ENCODE measurements at places on chromosomes 13 and 19.

GRCh38 chr13:56988543-56988942, 152.2 kb upstream of the PRR20A start:
- no peak for DNase-seq

DNA sequence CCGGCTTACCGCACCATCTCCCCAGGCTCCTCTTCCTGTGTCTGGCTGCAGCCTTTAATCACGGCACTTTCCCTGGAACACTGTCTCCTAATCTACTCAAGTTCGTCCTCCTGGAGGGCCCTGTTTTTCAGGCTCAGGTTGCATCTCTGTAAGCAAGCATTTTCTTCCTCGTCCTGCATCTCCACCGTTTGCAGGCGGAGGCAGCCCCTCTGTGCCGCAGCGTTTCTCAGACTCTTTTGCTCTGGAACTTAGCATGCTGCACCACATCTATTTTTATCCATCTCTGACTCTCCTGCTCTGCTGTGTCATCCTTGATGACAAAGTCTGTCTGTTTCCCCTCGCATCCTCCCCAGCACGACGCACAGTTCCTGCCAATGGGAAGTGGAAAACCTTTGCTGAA, 117.5 kb downstream of the ATP8A2 start:
- no peak for DNase-seq

DNA sequence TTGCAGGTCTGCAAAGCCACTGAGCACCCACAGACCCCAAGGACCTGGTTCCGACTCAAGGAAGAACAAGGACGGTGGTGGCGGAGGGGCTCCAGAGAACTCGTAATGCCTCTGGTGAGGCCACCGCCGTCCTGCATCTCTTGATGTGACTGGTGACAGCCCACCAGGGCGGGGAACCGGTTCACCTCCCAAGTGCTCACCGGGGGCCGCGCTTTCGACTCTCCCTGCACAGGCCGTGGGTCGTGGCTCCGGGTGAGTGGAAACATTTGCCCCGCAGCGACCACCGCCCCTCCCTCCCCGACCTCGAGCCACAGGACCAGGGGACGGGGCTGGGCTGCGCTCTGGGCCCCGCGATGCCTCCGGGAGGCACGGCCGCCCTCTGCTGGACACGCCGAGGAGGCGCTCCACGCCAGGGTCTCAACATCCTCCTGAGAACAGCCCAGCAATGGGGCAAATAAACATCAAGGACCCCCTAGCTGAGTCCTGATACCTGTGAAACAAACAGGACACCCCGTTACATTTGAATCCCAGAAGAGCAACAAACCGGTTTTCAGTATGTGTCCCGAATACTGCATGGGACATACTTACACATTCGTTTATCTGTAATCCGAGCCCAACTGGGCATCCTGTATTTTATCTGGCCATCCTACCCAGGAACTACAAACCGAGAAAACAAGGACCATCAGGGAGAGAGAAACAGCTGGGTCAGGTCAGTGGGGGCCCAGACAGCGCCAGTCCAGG, 3.9 kb upstream of the PLPP2 start:
- no peak for DNase-seq

DNA sequence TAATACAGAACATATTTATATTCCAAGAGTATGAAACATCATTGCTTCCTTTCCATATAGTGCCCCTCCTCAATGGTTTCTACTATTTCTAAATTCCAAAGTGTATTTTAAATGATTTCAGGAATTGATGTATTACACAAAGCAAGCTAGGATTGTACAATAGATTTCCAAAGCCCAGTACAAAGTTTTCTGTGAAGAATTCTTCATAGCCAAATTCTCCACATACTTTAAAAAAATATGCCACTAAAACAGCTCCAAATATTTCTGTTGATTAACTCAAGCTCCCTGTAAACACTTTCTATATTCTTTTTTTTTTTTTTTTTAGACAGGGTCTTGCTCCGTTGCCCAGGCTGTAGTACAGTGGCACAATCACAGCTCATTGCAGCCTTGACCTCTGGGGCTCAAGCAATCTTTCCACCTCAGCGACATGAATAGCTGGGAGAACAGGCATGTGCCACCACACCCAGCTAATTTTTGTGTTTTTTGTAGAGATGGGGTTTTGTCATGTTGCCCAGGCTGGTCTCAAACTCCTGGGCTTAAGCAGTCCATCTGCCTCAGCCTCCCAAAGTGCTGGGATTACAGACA, 50.6 kb downstream of the ELF1 start:
- DNase-seq = no peak

DNA sequence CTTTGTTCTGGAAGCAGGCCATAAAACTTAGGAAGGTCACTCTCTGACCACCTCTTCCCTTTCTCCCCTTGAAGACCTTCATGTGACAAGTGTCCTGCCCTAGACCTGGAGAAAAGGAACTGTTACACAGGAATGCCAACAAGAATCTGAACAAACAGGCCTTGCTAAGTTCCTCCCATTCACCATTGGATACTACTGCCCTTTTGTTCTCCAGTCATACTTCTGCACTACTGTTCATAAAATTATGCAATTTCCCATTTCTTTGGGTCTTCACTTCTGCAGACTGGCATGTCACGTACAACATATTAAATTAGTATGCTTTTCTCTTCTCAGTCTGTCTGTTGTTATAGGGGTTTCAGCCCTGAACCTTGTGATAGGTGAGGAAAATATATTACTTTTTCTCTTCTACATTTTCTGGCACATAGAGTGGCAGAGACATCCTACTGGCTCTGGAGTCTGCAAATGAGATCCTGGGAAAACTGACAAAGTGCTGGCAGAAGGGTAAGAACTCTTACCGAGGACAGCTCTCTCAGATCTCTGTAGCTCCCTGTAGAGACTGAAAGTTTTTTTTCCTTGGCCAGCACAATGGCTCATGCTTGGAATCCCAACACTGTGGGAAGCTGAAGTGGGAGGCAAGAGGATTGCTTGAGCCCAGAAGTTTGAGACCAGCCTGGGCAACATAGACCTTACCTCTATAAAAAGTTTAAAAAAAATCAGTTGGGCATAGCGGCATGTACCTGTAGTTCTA, 87.6 kb upstream of the SPRY2 start:
- DNase-seq = no peak

DNA sequence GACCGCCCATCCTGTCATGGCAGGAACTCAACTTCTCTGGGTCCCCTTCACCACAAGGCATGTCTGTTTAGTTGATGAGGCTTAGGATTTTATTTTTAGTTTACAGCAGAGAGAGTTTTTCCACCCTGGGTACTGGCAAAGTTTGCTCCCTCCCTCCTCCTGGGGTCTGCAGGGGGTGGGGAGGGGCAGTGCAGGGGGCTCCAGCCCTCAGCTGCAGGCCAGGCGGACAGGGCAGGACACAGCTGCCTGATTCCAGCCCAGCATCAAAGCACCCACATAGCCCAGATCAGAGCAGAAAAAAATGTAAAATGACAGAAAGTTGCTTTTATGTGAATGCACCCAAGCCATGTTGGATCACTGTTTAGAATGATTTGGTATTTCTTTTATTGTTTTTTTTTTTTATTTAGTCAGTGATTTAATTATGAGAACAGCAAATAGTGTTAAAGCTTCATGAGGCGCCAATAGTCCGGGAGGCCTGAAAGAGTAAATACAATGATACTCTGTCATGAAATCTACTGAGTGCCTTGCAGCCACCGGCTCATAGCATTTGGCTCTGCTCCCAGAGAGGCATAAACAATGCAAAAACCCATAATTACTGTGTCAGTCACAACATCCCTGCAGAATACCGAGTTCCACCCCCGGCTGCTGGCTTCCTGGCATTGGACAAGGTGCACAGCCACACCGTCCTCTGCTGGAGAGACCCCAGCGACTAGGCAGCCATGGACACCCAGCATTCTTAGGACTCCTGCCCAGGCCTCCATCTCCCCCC, 923.5 kb downstream of the UQCRFS1 start:
- no peak for DNase-seq

DNA sequence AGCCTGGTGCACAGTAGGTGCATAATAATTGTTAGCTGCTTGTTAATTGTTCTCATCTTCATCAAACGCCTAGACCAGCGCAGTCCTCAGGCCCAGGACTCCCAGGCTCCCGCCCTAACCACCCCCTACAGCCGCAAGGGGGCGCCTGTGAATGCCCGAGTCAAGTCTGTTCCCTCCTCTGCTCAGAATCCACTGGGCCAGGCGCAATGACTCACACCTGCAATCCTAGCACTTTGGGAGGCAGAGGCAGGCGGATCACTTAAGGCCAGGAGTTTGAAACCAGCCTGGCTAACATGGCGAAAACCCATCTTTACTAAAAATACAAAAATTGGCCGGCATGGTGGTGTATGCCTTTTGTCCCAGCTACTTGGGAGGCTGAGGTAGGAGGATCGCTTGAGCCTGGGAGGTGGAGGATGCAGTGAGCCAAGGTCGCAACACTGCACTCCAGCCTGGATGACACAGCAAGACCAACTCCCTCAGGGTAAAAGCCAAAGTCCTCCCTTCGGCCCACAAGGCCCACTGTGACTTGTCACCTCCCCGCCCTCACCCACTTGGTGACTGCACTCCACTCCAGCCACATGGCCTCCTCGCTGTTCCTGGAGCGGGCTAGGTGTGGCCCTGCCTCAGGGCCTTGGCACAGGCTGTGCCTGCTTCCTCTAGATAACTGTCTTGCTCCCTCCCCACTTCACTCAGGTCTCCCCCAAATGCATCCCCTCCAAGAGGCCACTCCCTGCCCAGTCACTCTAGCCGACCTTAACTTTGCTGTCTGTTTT, 9.1 kb downstream of the ZNF653 start:
- DNase-seq = no peak

GRCh38 chr19:28884786-28885476, 328.0 kb downstream of the UQCRFS1 start:
- DNase-seq = no peak

DNA sequence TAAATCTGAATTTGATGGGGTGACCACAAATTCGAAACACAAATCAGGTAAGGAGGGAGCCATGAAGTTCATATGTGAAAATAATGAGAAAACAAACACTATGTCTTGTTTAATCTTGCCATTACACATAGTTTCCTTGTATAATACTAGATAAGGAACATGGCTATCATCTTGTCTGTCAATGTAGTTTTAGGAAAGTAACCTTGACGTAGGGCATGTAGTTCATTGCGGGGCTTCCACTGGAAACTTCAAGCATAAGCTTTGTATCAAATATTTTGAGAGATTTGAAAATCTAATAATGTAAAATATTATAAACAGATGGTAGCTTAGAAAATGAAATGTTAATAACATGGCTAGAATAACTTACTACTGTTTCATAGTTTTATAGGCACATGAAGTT, 8.8 kb downstream of the BIVM start:
- DNase-seq = no peak

DNA sequence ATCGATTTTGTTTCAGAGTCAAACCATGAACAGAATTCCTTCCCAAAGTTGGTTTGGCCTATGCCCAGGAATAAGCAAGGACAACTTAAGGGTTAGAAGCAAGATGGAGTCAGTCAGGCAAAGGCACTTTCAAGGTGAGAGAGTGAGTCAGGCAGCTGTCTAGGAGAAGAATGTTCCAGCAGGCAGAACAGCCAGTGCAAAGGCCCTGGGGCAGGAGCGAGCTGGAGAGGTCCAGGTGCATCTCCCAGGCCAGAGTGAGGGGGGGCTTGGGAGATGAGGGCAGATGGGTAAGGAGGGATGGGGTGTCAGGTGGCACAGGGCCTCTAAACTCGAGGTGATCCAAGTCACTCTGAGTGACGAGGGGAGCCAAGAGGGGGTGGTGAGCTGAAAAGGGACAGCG, 9.2 kb upstream of the GRWD1 start:
- no peak for DNase-seq

DNA sequence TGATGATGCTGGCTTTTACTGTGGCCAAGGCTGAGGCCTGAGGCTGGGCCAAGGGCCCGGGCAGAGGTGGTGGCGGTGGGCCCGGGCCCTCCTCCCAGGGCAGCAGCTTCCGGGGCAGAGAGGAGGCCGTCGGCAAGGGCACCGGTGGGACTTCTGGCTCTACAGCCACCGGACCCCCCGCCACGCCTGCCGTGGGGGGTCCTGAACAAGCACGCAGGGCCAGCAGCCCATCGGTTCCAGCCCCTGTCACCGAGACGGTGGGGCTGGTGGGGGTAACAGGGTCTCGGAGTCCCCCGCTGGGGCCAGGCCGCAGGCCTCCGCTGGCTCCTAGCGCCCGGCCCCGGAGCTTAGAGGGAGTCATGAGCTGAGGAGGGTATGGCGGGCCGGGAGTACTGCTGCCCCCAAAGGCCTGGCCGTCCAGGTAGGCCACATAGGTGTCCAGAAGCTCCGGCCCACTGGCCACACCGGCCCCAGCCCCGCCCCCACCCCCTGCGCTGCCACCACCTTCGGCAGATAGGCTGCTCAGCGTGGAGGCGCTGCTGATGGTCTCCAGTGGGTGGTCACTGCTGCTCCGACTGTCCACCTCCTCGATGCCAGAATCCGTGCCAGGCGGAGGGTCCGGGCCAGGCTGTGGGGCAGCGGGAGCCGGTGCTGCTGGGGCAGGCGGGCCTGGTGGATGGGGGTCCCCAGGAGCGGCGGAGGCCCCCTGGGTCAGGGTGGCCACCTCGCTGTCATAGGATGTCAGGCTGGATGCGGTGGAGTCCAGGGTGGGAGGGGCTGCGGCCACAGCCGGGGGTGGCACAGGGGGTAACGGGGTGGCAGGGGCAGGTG, 17.3 kb downstream of the C19orf81 start:
- no peak for DNase-seq

GRCh38 chr13:38309397-38309796, 40.3 kb upstream of the UFM1 start:
- DNase-seq = no peak

DNA sequence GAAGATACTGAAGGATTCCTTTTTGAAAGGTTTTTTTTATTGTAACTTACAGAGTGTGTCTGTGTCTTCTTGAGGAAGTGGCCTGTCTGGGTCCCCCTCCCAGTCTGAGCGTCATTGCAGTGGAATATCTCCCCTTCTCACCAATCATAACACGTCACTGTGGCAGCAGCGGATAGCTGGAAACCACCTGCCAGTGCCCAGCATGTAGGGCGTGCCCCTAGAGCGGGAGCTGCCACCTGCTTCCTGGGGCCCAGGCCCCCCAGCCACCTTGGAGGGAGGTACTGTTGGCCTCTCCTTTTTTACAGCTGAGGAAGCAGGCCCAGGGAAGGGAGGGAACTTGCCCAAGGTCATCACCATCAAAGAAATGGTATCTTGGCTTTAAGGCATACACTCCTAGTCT, 4.6 kb upstream of the DNM2 start:
- DNase-seq = no peak

DNA sequence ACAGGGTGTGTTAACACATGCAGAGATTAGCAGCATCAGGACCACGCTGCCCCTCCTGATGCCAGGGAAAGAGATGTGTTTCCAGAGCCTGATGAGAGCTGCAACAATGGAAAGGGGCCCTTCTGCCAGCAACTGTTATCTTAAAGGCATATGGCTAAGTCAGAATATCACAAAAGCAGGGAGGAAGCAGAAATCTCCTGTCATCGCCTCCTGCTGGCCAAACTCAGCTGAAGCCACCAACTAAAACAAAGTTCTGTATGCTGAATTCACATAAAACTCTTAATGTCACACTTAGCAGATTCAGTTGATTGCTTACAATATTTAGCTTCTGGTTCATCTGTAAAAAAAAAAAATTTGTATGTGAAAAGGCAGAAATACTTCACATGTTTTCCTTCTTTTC, 178.2 kb downstream of the GPC5 start:
- DNase-seq = no peak

- DNase-seq = no peak
These were observed 12.1 kb upstream of the FKRP start for GRCh38 chr19:46733690-46734292.
